Right cardiac atrium (tissue), 5 donors: ENCODE measurements at places on chromosomes 12 and 14. TPM values are rescaled to one million over a fixed set of nuclear protein-coding genes. Genes with fewer than 3 reads are reported as not detected.

GRCh38 chr14:100586403-100587085 is 673 bp downstream of the BEGAIN start:
- peak; percentile 52 for DNase-seq

GRCh38 chr12:25101092-25101445 is 93.9 kb downstream of the DNAI7 start:
- DNase-seq = no peak

GRCh38 chr12:131808744-131809371 is 19.3 kb upstream of the MMP17 start:
- peak; percentile 43 for DNase-seq

NELL2 gene
- total RNA-seq = 0.43 TPM

GRCh38 chr12:27969624-27970400 is 2.7 kb downstream of the PTHLH start:
- DNase-seq = peak; percentile 76

- DNase-seq = peak; percentile 45
Observed at GRCh38 chr12:12723681-12724420, 6.7 kb downstream of the CDKN1B start.

DNA sequence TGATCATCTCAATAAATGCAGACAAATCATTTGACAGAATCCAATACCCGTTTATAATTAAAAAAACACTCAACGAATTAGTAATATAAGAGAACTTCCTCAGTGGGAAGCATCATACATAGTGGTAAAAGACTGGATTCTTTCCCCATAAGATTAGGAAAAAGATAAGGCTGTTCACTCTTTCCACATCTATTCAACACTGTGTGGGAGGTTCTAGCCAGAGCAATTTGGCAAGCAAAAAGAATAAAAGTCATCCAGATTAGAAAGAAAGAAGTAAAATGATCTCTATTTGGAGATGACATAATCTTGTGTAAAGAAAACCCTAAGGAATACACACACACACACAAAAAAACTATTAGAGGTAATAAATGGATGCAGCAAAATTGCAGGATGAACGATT is 38.4 kb downstream of the YEATS4 start:
- no peak for DNase-seq

DNA sequence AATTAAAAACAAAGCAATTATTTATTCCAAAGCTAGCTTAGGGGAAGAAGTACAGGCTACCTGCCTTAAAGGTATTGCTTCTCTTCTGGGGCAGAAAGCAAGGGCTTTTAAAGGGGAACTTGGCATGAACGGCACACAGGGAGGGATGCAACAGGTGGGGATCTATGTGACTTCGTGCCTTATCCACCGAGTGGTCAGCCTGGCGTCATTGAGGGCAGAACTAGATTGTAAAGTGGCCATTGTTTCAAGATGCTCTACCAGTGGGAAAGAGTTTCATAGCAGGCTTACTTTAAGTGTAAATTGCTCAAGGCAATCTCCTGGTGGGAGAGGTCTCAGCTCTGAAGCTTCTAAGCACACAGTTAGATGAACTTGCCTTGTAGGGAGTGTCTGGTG is 360.4 kb downstream of the ATP23 start:
- no peak for DNase-seq

KLRC1 gene
- total RNA-seq = not detected

- DNase-seq = no peak
Observed at GRCh38 chr12:104585448-104586055, 128.8 kb downstream of the CHST11 start.

- DNase-seq = no peak
Observed at GRCh38 chr14:59346796-59347510, 118.2 kb downstream of the GPR135 start.

GRCh38 chr12:121711361-121712189 is 977 bp upstream of the TMEM120B start:
- peak; percentile 18 for DNase-seq

PTPRB gene
- 40.0 TPM for total RNA-seq

DNA sequence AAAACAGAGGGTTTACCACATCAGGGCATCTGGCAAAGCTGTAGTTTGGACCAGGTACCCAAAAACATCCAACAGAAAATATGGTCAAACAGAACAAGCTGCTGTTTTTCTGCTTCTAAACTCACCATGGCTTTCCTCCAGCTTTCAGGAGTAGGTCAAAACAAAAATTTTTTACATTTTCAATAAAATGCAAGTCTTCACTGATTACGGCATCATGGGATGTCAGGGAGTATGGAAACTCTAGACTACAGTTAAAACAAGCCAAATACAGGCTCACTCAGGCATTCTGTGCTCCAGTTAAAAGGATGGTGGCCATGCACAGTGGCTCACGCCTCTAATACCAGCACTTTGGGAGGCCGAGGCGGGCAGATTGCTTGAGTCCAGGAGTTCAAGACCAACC is 47.1 kb upstream of the PSMA6 start:
- no peak for DNase-seq

DNA sequence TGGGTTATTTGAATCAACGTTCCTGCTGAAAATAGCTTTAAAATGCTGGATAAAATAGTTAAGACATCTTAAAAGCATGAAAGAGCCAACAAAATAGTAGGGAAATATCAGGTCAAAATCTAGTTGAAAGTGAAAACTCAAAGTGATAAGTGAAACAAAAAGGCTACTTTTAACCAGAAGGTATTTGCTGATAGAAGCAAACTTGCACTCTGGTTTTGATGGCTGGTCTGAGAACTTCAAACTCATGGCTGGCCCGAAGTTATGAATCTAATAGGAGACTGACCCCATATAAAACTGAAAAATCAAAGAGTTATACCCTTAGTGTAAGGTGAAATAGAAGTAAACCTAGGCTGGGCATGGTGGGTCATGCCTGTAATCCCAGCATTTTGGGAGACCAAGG is 66.3 kb upstream of the HOXC13 start:
- no peak for DNase-seq

GRCh38 chr12:64457032-64457431 is 5.1 kb downstream of the TBK1 start:
- no peak for DNase-seq

- DNase-seq = no peak
Observed at GRCh38 chr12:106600503-106600902, 17.7 kb downstream of the RFX4 start.

ZNF385A gene
- 9.4 TPM for total RNA-seq

ABCD2 gene
- 13.9 TPM for total RNA-seq

GRCh38 chr12:22656831-22657230 is 31.9 kb downstream of the ETNK1 start:
- no peak for DNase-seq

GRCh38 chr12:63090716-63091115 is 60.3 kb downstream of the AVPR1A start:
- DNase-seq = no peak

- no peak for DNase-seq
Observed at GRCh38 chr14:91910196-91910595, 37.3 kb downstream of the FBLN5 start.

PTPN6 gene
- total RNA-seq = 10.3 TPM

GRCh38 chr12:87960566-87960965 is 68.6 kb downstream of the C12orf50 start:
- DNase-seq = no peak

- no peak for DNase-seq
Observed at GRCh38 chr12:10967409-10967808, 19.3 kb downstream of the TAS2R50 start.

GRCh38 chr12:64269161-64269560 is 47.1 kb upstream of the KICS2 start:
- DNase-seq = no peak

PLEKHG7 gene
- total RNA-seq = not detected

TMEM179 gene
- total RNA-seq = 0.57 TPM

- DNase-seq = no peak
Observed at GRCh38 chr12:7555752-7556151, 52.2 kb upstream of the CD163 start.

DNA sequence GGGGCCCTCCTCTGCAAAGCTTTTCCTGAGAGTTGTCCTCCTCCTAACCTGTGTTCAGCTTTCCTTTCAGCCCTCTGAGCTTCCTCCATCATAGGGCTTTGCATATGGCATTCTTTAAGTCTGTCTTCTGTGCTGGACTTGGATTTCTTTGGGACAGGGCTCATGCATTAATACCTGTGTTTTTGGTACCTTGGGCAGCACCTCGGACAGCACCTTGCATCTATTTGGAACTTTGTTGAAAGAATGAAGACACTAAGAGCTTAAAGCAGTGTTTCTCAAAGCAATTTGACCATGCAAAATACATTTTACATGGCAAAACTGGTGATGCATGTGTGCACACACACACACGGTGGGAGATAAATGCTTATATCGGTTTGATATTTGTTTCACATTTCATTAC is 115.0 kb upstream of the SRRM4 start:
- no peak for DNase-seq

RAB5B gene
- 111 TPM for total RNA-seq

CAPRIN2 gene
- 23.7 TPM for total RNA-seq

GRCh38 chr14:52711666-52712065 is 4.7 kb downstream of the PSMC6 start:
- DNase-seq = no peak

- DNase-seq = no peak
Observed at GRCh38 chr12:76329159-76329558, 19.1 kb downstream of the BBS10 start.

COX6A1 gene
- 132 TPM for total RNA-seq

BCL2L2 gene
- total RNA-seq = 48.4 TPM

CIROP gene
- total RNA-seq = not detected

- no peak for DNase-seq
Observed at GRCh38 chr12:64780132-64780530, 20.9 kb upstream of the GNS start.

- DNase-seq = no peak
Observed at GRCh38 chr12:60630796-60631195, 1035.0 kb downstream of the SLC16A7 start.

- DNase-seq = no peak
Observed at GRCh38 chr14:29608861-29609260, 318.8 kb downstream of the PRKD1 start.

GRCh38 chr14:104086210-104086660 is 735 bp downstream of the ASPG start:
- peak; percentile 55 for DNase-seq

- no peak for DNase-seq
Observed at GRCh38 chr12:106915635-106916026, 40.1 kb upstream of the TMEM263 start.

- no peak for DNase-seq
Observed at GRCh38 chr12:109779382-109779781, 53.8 kb downstream of the TRPV4 start.

- no peak for DNase-seq
Observed at GRCh38 chr12:104407922-104408321, 48.8 kb upstream of the CHST11 start.

HOTAIR gene
- total RNA-seq = not detected

DNA sequence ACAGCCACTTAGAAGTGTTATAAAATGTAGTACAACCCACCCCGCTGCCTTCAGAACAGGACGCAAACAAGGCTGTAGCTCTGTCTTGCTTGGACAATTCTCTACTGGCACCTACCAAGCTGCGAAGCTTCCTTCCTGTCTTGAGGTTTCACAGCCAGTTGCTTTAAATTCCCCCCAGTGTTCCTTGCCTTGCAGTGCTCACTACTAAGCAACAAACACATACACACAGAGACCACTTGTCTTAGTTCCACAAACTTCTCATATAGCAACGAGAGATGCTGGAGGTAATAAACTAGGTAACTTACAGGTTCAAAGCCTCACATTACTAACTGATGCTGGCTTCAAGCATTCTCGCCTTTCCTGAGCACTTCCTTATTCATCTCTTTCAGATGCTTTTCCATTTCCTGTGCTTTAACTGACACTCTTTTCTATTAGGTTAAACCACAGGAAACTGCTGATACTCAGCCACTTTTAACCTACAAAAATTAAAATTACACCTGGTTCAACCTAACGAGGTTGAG is 91.5 kb upstream of the PTGDR start:
- DNase-seq = no peak

LRFN5 gene
- total RNA-seq = 1.0 TPM

DNA sequence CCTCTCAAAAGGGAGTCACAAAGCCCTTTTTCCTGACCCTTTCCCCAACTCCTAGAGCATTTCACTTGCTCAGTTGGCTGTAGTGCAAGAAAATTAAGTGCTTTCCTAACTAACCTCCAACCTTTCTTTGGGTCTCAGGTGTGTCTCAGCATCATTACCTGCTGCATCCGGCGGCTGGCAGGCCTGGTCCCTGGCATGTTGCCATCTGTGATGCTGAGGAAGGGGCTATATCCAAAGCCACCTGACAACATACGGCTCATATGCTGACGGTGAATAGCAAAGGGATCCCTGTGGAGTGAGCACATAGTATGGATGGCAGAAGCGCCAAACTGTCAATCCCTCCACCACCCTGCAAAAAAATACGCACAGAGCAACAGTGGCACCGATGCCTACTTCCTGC is 1.2 kb downstream of the MLF2 start:
- DNase-seq = no peak
